ENCODE measurements at places on chromosomes 1 and 21.

DNA sequence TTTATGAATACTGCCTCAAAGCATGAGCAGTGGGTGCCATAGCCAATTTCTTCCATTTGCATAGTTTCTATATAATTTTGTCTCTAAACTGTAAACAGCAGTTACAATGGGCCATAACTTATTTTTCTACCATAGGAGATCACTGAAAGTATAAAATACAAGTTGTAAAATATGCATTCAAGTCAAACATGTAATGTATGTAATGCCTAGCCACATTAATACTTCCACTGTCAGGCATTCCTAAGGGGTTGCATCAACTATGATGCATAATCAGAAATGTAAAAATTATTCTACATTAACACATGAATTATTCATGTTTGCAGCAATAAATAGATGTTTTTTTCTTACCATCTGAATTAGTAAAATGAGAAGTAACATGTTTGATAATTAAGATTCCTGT is 560.3 kb upstream of the ZP4 start:
- no peak for DNase-seq

DNA sequence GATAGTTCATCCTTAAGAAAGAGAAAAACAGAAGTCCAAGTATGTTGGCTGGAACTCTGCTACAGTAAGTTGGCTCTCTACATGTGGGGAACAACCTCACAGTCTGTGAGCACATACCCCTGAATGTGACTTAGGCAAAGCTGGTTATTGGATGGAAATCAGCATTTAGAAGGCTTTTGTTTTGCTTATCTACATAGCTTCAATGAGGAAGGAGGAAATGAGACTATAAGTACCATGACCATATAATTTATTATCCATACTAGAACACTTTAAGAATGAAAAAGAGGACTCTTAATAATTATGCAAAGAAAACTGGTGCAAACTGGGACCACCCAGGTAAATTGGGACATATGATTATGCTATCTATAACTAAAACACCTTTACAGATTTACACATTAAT is 31.7 kb upstream of the CD55 start:
- no peak for DNase-seq

DNA sequence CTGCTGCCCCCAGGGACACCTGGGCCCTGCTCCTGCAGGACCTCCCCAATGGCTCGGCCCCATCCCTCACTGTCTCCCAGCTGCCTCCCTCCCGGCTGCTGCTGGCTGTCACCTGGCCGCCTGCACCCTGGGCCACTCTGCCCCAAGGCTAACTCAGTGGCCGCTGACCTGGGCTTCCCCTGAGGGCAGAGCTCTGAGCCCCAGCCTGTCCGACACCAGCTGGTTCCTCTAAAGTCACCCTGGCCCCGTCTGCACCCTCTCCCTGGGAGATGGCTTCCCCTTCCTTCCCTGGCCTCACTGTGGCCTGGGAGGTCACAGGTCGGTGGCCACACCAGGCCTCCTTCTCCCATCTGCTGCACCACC is 15.0 kb downstream of the ITGB2 start:
- DNase-seq: no peak

DNA sequence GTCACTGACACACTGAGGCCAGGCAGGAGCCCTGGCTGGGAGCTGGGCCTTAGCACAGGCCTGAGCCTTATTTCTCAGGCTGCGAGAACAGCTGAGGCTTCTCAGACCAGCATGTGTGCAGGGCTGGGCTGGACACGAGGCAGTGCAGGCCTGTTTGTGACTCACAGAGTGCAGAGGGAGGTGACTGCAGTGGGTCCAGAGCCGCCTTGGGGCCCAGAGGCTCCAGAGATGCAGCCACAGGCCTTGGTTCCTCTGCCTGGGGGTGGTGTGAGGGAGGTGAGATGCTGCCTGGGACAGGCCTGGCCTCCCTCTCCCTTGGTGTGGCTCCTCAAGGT is 61.2 kb upstream of the ETV3 start:
- DNase-seq: no peak

DNA sequence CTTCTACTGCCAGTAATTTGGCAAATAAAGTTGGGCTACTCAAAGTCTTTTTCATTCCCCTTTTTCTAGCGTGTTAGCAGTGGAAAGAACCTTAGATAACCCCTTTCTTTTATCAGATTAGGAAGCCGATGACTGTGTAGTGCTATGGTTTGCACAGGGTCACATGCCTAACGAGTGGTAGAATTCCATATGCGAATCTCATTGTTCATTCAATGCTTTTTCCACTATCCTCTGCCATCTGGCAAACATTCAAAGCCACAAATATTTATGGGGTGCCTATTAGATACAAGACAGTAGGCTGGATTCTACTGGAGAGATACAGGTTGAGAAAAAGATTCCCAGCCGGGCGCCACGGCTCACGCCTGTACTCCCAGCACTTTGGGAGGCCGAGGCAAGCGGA is 14.9 kb upstream of the IER5 start:
- DNase-seq: no peak

GRCh38 chr1:57007948-57008347 is 42.1 kb upstream of the C8B start:
- DNase-seq: no peak

DNA sequence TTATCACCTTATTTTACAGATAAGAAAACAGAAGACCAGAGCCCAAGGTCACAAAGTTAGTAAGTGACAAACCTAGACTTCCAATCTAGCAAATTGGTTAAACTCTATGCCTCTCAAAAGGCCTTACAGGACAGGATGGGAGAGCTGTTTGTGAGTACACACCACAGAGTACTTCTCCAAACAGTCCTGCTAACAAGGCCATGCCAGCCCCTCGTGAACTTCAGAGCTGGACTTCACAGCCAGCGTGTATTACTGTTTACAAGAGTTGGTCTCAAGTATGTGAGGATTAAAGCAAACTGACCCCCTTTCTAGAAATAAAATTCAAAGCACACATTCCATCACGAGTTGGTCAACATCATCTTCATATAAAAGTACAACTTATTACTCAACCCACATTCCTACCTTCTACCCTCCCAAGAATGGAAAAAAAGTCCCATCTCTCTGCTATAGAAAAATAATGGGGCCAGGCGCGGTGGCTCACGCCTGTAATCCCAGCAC is 19.8 kb upstream of the UBR4 start:
- DNase-seq: no peak

DNA sequence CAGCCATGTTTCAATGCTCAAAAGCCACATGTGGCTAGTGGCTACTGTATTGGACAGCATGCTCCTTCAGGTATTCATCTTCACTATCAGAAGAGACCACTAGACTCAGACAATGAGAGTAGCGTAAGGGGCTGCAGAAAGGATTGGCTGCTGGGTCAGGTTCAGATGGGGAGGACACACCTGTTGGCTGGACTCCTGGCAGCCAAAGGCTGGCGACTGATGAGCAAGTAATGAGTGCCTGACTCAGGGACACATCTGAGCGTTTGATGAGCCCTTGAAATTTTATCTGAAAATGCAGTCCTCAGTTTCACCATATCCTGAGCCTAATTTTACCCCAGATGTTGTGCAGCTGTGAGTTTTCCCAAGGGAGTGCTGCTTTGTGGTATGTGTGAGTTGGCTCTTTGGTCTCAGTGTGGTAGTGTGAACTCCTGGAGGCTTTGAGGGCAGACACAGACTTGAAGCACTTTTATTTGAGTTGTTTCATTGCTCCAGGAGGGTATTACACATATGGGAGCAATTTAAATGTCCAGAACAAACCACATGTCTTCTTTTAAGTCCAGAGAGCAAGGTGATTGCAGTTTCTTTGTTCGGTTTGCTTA is 9.6 kb downstream of the ST6GALNAC3 start:
- DNase-seq: no peak

DNA sequence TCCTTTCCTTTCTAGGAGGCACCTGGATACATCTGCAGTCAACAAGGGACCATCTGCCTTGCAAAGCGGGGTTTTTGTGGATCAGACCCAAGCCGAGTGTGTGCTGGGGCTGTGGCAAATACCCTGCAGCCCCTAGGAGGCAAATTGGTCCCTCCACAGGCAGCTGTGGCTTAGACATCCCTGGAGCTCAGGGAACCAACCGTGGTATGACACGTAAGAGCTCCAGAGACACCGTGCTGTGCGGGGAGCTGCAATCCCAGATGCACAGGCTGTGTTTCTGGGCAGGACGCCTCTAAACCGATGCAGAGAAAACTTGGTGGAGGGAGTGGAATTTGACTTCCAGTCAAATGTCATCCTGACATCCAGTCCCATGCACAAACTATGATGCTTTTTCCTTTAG is 141.5 kb downstream of the KAZN start:
- no peak for DNase-seq

GRCh38 chr1:30111431-30111830 is 612.0 kb downstream of the MATN1 start:
- peak; percentile 74 for DNase-seq

- no peak for DNase-seq
Measured at GRCh38 chr1:150234309-150234565, 1.7 kb downstream of the ANP32E start.

GRCh38 chr1:12709091-12709491 is 6.8 kb upstream of the AADACL3 start:
- no peak for DNase-seq

- DNase-seq: no peak
Measured at GRCh38 chr1:214400131-214400530, 119.2 kb downstream of the SMYD2 start.

DNA sequence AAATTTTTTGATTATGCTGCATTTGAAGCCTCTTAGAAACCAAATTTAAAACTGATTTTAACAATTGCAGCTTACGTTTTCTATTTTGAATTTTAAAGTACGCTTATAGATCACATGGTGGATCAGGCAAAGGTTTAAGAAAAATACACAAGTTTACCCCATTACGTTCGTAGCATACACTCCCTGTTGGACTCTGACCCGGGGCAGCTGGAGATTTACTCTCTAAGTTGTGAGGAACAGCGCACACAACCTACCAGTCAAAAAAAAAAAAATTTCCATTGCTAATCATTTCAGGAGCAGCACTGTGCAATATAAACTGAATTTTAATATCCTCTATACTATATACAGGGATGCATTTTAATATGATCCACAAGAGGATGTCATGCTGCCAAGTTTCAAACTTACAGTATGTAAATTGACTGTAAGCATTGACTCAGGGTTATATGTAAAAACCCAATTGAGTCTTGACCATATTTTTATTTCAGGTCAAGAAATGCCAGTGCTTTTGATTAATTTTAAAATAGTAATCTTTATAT is 20.4 kb downstream of the CSDE1 start:
- DNase-seq: no peak

- no peak for DNase-seq
Measured at GRCh38 chr1:119340861-119341261, 27.7 kb upstream of the HAO2 start.

DNA sequence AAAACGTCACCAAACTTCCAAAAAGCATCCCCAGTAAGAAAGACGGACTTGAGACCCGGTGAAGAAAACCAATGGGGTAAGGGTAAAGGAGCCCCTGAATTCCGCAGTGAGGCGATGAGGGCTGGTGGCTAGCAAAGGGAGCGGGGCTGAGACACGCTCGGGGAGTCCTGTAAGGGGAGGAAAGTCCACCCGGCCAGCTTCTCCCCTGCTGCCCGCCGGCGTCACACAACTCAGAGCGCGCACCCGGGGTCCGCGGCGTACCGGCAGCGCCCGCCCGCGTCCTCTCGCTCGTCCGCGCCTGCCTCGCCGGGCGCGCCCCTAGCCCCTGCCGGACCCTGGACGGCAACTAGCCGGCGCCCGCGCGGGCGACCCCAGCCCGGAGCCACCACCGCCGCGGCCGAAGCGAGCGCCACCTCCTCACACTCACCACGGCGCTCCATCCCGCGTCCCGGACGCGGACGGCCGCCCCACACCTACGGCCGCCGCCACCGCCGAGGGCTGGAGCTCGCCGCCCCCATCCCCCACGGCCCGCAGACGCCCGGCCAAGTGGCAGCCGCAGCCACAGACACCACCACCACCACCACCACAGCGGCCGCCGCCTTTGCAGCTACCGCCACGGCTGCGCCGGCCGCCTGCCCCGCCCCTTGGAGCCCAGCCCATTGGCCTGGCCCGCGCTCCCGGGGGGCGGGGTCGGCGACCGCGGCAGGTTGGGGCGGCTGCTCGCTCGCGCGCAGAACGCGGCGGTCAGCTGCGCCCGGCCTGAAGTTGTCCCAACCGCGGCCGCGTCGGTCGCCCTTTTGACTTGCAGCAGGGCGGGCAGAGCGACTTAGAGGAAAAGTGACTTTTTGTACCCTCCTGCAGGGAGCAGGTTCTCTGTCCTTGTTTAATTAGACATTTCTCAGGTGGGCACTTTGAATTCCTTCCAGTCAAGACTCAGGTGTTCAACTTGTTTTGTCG is 10.0 kb upstream of the ARHGAP29 start:
- DNase-seq: peak; percentile 87

DNA sequence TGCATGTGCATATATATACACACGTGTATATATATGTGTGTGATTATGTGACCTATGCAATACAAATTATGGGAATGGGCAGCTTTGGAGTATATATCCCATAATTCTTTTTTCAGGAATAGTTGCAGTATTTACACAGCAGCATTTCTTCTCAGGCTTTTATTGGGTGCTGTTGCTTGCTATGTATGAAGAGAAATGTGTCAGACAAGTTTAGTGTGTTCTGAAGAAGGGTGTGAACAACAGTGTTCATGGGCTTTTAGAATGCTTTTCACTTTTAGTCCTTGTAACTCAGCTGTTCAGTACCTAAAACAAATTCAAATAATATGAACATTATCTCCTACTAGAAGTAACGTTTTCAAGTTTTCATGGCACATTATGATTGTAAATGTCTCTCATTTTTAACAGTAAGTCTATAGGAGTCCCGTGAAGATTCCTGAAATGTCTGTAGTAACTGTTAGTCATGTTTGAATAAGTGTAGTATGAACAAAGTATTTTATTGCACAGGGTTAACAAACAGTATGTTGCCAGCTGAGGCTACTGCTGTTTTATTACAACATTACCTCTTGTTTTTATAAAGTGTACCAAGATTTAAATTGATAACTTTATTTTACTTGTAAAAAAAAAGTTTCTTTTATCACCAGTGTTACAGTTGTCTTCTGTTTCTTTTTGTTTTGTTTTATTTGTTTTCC is 42.5 kb downstream of the TMED5 start:
- DNase-seq: no peak

- no peak for DNase-seq
Measured at GRCh38 chr1:173601588-173601987, 1.3 kb downstream of the SLC9C2 start.

DNA sequence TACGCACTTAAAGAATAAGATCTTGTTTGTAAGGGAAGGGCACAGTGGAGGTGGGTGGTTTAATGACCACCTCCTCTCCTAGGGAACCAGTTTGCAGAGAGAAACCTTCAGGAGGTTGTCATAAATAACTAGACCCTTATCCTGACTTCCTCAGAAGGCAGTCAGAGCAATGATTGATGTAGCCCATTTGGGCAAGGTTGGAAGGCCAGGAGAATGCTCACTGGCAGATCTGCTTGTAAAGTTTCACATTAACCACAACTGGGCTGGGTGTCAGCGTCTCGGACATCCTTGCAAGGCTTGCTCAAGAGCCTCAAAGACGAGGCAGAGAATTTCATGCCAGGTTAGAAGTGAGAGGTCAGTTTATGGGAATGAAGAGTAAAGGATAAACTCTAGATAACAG is 87.6 kb upstream of the TRABD2B start:
- DNase-seq: no peak

- DNase-seq: no peak
Measured at GRCh38 chr1:218479436-218480115, 134.4 kb downstream of the TGFB2 start.
